CD8-positive, alpha-beta memory T cell (primary cell): ENCODE measurements at places on chromosomes 7 and 10. TPM values are rescaled to one million over a fixed set of nuclear protein-coding genes. Genes with fewer than 3 reads are reported as not detected.

GRCh38 chr10:75015442-75015841 lies 96.0 kb upstream of the SAMD8 start:
- no peaks in the 10 kb centered on the region for H3K27me3 ChIP-seq
- no peak for DNase-seq
- peaks cover 2% of the 10 kb centered on the region for H3K36me3 ChIP-seq
- peaks cover 28% of the 10 kb centered on the region for H3K4me1 ChIP-seq
- no peak overlapping the region for H3K4me3 ChIP-seq
- no peak overlapping the region for H3K27ac ChIP-seq

- no peak overlapping the region for H3K27ac ChIP-seq
- H3K4me1 ChIP-seq, result peaks cover 15% of the 10 kb centered on the region
- DNase-seq, result no peak
- H3K36me3 ChIP-seq, result no peaks in the 10 kb centered on the region
- H3K4me3 ChIP-seq, result no peak overlapping the region
- no peaks in the 10 kb centered on the region for H3K27me3 ChIP-seq
These were observed 63.4 kb upstream of the SRPK2 start for GRCh38 chr7:105452085-105452484.

- H3K27me3 ChIP-seq, result no peaks in the 10 kb centered on the region
- no peaks in the 10 kb centered on the region for H3K4me1 ChIP-seq
- no peaks in the 10 kb centered on the region for H3K36me3 ChIP-seq
- no peak overlapping the region for H3K4me3 ChIP-seq
- no peak overlapping the region for H3K27ac ChIP-seq
These were observed 33.6 kb downstream of the WIPF3 start for GRCh38 chr7:29839921-29840320.

HTR5A gene
- not detected for polyA plus RNA-seq

GNB2 gene
- 62.9 TPM for polyA plus RNA-seq
